Activated CD4-positive, alpha-beta memory T cell treated with anti-CD3 and anti-CD28 coated beads, Interleukin-2, amount 10 ng/mL, durations not matched to agents 7 days and 5 days (primary cell): ENCODE measurements at places on chromosomes 7 and 10. TPM values are rescaled to one million over a fixed set of nuclear protein-coding genes. Genes with fewer than 3 reads are reported as not detected.

The ACSM6 gene
- total RNA-seq = not detected

The HABP2 gene
- not detected for total RNA-seq

The PLAU gene
- total RNA-seq = 5.3 TPM

The VGF gene
- total RNA-seq = 0.33 TPM

The ODAD2 gene
- total RNA-seq = not detected

The GNAI1 gene
- total RNA-seq = not detected

The FGFR2 gene
- 0.30 TPM for total RNA-seq

The CACNB2 gene
- not detected for total RNA-seq

The SYCE1 gene
- total RNA-seq = 0.13 TPM

The GATA3 gene
- total RNA-seq = 112 TPM

The PRTFDC1 gene
- total RNA-seq = 1.4 TPM

The MRLN gene
- not detected for total RNA-seq

The NRP1 gene
- total RNA-seq = 2.0 TPM

The MSMB gene
- total RNA-seq = not detected

The MEST gene
- 0.55 TPM for total RNA-seq

The GHRHR gene
- total RNA-seq = not detected

The PALD1 gene
- 0.08 TPM for total RNA-seq

The FXYD4 gene
- not detected for total RNA-seq

The MRC1 gene
- not detected for total RNA-seq

The STYXL1 gene
- total RNA-seq = 40.4 TPM

The SFXN3 gene
- total RNA-seq = 95.0 TPM

The NKX2-3 gene
- total RNA-seq = not detected

The AKR1C8 gene
- 1.5 TPM for total RNA-seq

The KIAA1217 gene
- total RNA-seq = 2.0 TPM

The ZCCHC24 gene
- total RNA-seq = 1.5 TPM

The TRIM56 gene
- 72.7 TPM for total RNA-seq

The GPR15LG gene
- total RNA-seq = not detected

The CTTNBP2 gene
- not detected for total RNA-seq

The TECTB gene
- total RNA-seq = not detected

The CHRM2 gene
- total RNA-seq = not detected

The MBL2 gene
- total RNA-seq = not detected

The TAC1 gene
- not detected for total RNA-seq

The SPDYE9 gene
- not detected for total RNA-seq

The C10orf67 gene
- not detected for total RNA-seq

The CYP3A4 gene
- total RNA-seq = not detected

The IL6 gene
- total RNA-seq = 0.53 TPM

The SCIN gene
- not detected for total RNA-seq

The PAX2 gene
- total RNA-seq = not detected

The GSAP gene
- total RNA-seq = 6.6 TPM

The ZNF804B gene
- total RNA-seq = not detected

The TAS2R5 gene
- total RNA-seq = 1.5 TPM

The C10orf71 gene
- not detected for total RNA-seq

The C10orf105 gene
- total RNA-seq = 0.25 TPM

The HOGA1 gene
- not detected for total RNA-seq

The TEX47 gene
- total RNA-seq = not detected
